ENCODE measurements at places on chromosomes 5 and 9. TPM values are rescaled to one million over a fixed set of nuclear protein-coding genes. Genes with fewer than 3 reads are reported as not detected.

- DNase-seq = no peak
These were observed 93.8 kb upstream of the BNC2 start for GRCh38 chr9:16964228-16964627.

- DNase-seq = peak; percentile 26
These were observed 106.4 kb upstream of the COL5A1 start for GRCh38 chr9:134535171-134535570.

GRCh38 chr5:173397516-173397915 lies 69.3 kb upstream of the STC2 start:
- DNase-seq = no peak

DNA sequence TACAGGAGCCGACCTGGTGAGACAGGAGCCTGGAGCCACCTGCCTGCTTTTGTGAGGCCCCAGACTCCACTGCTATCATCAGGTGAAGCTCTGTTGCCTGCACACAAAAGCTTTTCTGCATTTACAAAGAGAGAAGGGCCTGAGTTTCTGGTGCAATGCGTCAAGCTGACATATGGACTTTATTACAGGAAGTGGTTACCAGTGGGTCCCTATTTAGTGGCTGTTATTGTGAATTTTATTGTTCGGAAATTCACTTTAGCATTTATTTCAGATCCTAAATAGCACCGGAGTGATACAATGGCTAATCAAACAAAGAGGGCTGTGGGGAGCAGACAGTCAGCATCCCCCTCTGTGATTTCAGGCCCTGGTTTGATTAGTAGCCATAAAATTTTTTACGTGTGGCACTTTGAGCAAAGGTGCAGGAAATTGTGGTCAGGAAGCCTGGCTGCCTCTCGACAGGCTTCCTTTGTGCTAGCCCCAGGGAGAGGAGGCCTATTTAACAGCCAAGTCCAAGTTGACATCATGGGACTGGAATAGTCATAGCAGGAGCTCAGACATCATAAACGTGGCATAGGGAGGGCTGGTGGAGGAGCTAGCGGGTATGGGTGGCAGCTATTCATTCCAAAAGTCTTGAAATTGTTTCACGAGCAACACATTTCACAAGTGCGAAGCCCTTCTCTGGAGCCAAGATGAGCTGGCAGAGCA lies 8.4 kb downstream of the TGFBI start:
- DNase-seq = no peak

DNA sequence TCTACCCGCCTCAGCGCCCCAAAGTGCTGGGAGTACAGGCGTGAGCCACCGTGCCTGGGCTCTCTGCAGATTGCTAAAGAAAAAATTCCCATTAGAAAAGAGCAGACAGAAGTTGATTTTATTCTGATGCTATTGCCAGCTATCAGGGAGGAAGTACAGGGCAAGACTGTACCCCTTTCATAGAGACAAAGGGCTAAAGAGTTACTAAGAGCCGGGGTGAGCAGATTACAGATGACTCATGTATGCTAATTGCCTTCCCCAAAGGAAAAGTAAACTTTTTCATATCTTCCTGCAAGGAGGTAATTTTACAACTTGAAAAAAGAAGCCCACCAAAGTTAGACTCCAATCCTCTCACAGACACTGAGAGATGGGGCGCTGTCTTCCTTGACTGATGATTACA lies 42.3 kb upstream of the MCTP1 start:
- DNase-seq = no peak

Gene PAEP
- polyA plus RNA-seq = not detected

Gene SLC34A1
- 211 TPM for polyA plus RNA-seq

Gene GSN
- polyA plus RNA-seq = 235 TPM

Gene BRIX1
- polyA plus RNA-seq = 23.1 TPM

Gene FGF1
- polyA plus RNA-seq = 89.7 TPM

Gene VCP
- polyA plus RNA-seq = 118 TPM

Measured in kidney (tissue), 22 donors.